HepG2 (cell line): ENCODE measurements at places on chromosomes 4 and X. TPM values are rescaled to one million over a fixed set of nuclear protein-coding genes. Genes with fewer than 3 reads are reported as not detected.

DNA sequence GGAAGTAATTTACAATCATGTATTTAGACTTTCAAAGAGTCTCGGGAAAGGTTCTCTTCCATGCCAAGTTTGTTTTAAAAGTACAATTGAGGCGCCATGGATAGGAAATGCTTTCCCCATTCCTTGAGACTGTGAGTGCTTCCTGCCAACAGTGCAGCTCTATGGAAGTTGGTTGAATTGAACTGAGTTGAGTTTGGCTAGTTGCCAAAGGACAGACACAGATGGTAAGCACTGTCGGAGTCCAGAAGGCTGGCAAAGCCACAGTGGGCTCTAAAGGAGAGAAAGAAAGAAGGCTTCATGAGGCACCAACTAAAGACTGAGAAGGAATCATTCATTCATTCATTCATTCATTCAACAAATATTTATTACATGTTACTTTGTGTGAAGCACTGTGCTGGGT, 4.3 kb upstream of the KCNE5 start:
- DNase-seq, result no peak

- no peak for DNase-seq
Observed at GRCh38 chr4:87239821-87240220, 19.4 kb upstream of the KLHL8 start.

GRCh38 chr4:183130328-183131155, 31.5 kb downstream of the WWC2 start:
- DNase-seq, result no peak

GRCh38 chr4:185771711-185772390, 40.1 kb downstream of the SORBS2 start:
- no peak for DNase-seq

DNA sequence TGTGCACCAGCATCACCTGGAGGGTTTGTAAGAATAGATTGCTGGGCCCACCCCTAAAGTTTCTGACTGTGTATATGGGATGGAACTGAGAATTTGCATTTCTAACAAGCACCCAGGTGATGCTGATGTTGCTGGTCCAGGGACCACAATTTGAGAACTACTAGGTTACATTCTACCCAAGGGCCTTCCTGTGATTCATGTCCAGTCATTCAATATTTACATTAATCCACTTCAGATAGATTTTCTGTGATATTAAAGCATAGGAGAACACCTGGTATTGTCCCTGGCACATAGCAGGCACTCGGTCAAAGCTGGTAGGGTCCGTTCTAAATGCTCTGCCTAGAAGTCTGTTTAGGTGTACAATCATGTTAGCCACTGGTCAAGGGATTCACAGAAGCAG, 19.5 kb upstream of the XPNPEP2 start:
- no peak for DNase-seq

DNA sequence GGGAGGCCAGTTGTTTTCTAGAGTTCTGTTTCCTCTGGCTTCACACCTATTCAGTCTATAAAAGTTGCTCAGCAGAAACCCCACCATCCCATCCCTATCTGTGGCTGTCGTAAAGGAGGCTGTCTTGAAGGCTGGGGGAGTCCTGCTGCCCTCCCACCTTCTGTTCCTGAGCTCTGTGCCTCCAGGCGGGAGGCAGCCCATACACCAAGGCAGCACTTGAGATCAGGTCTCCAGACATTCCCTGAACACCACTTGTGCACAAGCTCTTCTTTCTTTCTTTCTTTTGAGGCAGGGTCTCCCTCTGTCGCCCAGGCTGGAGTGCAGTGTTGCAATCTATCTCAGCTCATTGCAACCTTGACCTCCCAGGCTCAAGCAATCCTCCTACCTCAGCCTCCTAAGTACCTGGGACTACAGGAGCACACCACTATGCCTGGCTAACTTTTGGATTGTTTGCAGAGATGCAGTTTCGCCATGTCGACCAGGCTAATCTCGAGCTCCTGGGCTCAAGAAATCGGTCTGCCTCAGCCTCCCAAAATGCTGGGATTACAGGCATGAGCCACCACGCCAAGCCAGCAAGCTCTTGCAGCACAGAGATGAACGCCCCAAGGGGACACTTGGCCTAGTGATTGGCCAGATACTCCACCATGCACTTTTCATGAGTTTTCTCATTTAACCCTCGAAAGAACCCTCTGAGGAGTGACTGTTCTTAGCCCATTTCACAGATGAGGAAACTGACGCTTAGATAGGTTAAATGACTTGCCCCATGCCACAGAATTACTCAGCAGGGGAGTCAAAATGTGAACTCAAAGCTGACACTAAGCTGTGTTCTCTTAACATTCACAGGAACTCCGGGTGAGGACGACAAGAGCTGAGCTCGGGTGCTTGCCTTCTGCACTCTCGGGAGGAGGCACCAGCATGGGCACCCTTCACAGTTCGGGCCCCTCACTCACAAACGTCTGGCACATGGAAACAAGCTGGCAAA, 55.8 kb upstream of the ENPP6 start:
- no peak for DNase-seq

SYP gene
- polyA plus RNA-seq, result 2.0 and 4.4 TPM in 2 replicates
